Activated naive CD8-positive, alpha-beta T cell treated with anti-CD3 and anti-CD28 coated beads for 36 hours (primary cell): ENCODE measurements at places on chromosomes 12 and 14.
A peak's percentile ranks its signal among the peaks of the same experiment; 100 is the strongest.

DNA sequence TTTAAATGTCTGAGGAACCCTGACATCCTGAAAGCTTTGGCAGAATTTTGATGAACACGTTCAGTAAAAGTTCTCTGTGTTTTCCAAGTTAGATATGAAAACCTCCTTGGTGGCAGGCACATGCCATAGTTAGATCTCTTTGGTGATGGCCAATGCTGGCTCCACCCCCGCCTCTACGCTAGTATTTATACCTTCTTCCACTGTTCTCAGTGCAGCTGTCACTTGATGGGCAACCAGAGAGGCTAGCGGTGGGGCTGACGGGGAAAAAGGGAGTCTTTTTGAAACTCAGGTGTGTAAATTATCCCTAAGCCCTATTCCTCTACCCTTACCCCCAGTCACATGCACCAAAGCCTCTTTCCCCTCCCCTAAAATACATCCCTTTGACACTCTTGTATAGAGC lies 32.1 kb downstream of the PPP1R36 start:
- no peak for DNase-seq

GRCh38 chr14:24693353-24693737 lies 59.4 kb upstream of the GZMB start:
- no peak for DNase-seq

DNA sequence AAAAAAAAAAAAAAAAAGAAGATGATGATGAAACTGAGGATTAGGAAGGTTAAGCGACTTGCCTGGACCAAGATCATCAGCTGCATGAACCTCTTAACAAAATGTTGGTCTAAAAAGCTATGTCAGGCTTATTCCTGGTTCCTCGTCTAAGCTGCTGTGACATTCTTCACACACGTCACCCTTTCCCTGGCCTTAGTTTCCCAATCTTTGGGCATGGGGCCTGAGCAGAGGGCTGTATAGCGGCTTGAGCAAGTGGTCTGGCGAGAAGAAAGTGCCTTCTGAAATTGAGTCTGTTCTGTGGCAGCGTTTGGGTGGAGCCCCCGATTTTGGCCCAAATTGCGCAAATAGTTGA lies 58.7 kb upstream of the CCND2 start:
- DNase-seq: no peak

GRCh38 chr12:74551291-74551690 lies 13.7 kb downstream of the ATXN7L3B start:
- no peak for DNase-seq

DNA sequence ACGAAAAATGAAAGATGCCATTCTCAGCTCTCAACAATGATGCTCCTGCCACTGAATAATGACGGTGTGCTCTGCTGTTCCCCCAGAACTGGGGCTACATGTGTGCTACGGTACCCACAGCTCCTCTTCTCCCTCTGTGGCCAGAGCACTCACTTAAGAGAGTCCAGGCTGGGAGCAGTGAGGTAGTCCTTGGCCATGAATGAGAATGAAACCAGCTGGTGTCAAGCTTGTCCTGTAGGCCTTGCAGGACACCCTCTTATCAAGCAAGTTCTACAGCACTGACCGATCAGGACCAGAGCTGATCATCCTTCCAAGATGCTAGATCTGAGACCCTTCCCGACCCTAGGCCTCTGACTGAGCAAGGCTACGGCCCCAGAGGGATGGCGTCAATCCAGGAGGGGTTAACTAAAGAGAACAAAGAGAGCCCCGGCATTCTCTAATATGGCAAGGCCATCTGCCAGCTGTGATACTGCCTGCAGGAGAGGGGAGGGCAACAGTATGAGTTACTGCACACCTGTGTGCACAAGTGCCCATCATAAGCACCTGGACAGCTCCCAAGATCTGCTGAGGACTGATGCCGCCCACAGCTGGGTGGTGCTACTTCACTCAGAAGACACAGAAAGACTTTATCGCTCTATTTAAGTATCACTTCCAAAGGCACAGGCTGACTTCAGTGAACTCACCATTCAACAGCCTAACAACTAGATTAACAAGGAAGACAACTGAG lies 30.5 kb downstream of the APPL2 start:
- no peak for DNase-seq

DNA sequence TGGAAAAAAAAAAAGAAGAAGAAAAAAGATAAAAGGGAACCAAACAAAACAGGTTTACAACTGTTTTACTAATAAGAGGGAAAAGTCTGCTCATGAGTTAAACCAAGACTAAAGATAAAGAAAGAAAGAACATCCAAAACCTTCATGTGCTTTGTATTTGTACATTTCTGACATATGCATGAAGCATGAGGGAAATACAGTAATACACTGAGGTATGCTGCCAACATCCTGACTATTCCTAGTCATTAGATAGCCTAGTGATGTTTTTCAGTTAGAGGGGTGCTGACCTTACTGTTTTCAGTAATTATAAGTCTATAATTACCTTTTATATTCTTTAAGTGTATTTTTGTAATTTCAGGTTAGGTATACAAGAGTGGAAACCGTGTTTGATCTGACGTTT lies 793.3 kb downstream of the DIO2 start:
- no peak for DNase-seq

- no peak for DNase-seq
Observed at GRCh38 chr14:61090432-61091216, 109.6 kb downstream of the SLC38A6 start.

DNA sequence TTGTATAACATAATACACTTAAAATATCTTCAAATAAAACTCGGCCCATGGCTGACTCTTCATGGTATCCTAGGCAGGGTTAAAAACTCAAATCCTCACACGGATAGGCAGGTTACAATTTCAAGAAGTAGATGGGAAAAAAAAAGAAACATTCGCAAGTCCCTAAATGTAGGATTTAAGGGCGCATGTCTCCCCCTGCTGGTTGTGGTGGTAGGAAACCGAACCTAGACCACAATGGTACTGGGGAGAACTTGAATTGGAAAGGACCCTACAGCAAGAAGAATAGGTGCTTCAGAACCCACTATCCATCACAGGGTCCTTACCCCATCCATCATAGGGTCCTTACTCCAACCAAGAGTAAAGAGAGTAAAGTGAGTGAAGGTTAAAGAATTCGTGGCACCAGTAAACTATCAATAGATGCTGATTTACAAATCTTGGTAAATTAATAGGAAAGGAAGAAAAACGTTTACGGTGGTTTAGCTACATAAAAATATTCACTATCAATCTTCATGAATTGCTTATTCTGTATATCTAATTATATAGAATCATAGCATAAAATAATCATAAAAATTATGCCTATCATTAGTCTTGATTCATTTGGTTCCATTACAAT lies 3.3 kb upstream of the CIPC start:
- peak; percentile 68 for DNase-seq

DNA sequence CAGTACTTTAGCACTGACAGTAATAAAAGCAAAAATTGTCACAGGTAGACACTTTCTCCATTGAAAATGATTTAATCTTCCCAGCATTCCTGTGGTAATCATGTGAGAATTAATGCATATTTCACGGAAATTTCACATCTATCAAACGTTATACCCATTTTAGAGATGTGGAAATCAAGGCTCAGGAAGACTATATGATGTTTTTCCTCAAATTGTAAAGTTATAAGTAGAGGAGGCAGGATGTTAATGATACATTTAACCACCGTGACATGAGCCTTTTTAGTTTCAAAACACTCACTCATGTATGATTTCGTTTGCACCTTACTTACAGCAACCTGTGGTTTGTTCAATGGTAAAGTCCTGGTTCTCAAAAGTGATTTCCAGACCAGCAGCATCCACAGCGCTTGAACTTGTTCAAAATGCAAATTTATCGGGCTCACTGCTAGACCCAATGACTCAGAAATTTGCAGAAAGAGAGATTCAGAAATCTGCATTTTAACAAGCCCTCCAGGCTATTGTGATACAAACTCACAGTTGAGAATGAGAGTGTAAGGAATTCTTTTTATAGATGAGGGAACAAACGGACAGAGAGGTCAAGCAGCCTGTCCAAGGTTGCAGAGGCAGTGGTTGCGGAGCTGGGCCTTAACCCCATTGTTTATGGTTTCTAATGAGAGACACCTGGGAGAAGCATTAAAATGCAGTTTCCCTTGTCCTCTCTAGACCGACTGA lies 654.8 kb upstream of the TBX3 start:
- DNase-seq: no peak

DNA sequence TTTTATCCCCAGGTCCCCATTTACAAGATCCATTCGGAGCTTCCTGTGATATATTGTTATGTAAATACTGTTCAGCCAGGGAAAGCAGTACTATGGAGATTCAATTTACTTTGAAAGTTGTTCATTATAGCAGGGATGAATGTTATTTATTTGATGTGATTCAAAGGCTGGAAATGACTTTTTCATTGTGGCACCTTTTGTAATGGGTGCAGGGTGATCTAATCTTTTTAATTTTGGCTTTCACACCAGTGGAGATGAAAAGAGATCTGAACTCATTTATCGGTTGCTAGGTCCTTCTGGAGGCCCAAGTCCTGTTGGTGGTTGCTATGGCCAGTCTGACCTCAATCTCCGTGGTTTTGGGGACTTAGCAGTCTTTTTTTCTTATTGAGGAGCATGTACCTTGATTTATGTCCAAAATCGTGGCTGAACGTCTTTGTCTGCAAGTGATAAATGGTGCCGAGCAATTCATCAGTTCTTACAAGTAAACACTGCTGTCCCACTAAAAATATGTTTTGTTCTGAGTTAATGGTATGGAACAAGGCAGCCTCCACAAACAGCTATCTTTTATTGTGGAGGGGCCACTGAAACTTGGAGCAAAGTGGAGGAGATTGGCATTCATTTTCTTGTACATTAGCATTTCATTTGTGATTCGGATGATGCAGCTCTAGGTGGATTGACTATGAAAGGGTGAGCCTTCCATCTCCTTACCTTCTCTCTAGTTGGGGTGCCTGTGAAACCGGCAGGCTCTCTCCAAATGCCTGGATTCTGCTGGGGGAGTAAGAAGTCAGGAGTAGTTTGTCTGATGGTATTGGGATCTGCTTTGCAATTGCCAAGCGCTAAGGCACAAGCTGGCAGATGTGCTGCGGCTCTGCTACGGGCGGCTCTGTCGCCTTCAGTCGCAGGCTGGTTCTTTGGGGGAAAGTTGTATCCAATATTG lies 2.0 kb downstream of the RMST start:
- no peak for DNase-seq

- no peak for DNase-seq
Observed at GRCh38 chr12:42473130-42473529, 116.4 kb downstream of the PRICKLE1 start.

DNA sequence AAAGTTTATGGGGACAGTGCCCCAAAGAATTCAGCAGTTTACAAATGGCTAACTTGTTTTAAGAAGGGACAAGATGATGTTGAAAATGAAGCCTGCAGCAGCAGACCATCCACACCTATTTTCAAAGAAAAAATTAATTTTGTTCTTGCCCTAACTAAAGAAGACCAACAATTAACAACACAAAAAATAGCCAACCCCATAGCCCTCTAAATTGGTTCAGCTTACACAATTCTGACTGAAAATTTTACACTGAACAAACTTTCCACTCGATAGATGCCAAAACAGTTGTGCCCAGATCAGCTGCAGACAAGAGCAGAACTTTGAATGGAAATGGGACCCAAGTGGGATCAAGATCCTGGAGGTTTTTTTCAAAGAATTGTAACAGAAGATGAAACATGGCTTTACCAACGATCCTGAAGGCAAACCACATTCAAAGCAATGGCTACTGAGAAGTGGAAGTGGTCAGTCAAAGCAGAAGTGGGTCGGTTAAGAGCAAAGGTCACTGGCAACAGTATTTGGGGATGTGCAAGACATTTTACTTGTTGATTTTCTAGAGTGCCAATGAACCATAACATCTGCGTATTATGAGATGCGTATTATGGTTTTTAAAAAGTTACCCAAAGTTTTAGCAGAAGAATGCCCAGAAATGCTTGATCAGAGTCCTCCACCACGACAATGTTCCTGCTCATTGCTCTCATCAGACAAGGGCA lies 30.0 kb downstream of the SLC39A9 start:
- DNase-seq: no peak
